ENCODE measurements at places on chromosomes 11 and 22. TPM values are rescaled to one million over a fixed set of nuclear protein-coding genes. Genes with fewer than 3 reads are reported as not detected.

The GLYATL2 gene
- not detected for total RNA-seq

The MIAT gene
- total RNA-seq = 0.22 TPM

GRCh38 chr11:115169251-115169650, 335.0 kb downstream of the CADM1 start:
- DNase-seq = no peak

DNA sequence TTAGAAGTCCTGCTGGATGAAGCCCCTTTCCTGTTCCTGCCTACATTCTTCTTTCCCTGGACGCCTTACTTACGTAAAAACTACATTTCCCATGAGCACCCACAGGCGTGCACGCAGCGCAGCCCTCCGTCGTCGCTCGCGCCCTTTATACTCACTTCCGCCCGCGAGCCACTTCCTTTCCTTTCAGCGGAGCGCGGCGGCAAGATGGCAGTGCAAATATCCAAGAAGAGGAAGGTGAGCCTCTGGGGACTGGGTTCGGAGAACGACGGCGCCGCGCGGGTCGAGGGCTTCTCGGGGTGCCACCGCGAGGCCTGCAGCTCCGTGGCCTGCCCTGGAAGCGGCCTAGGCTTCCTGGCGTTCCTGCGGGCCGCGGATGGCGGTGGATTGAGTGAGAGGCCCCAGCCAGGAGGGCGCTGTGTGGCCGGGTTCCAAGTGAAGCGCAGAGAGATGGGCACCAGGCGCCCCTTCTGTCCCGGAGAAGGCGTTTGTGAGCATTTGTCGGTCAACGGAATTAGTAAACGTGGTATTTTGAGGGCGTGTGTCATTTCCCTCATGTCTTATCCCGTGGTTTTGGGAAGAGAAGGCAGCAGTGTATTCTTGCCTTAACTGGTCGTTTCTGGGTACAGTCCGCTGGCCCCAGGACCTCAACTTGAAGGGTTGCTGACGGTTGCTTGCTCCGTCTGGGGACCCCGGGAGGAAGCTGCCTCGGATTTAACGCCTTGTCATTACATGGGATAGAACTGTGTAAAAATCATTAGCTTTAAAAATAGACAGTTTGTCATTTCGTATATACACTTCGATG, at the start of gene RPS3:
Gene RPS3 (plus strand): TSS at position 175 of the 802 bp plus-strand sequence. CDS start 30 bp downstream, at position 205.
- DNase-seq = peak; percentile 94

GRCh38 chr11:14676068-14676467, 32.5 kb downstream of the PDE3B start:
- no peak for DNase-seq

The KCNJ1 gene
- total RNA-seq = under 0.01 TPM

The MED17 gene
- total RNA-seq = 14.8 TPM

DNA sequence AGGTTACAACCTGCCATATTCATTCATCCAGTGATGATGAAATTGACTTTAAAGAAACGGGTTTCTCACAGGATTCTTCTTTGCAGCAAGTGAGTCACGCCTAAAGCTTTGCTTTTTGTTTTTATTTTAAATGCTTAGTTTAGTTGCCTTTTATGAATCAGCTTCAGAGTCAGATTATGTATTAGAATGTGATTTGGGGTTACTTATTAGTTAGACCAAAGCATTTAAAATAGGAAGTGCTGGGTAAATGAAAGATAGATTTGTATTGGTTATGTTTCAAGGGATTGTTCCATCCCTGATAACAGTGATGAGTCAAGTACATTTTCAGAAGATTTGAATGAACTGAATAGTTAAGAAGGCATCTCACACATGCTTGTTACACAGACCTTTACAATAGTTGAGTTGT, 101.3 kb upstream of the GAL start:
- DNase-seq = peak; percentile 24

- DNase-seq = no peak
Measured at GRCh38 chr22:24401931-24402367, 25.4 kb upstream of the ADORA2A start.

The HOATZ gene
- total RNA-seq = not detected

The CALCA gene
- not detected for total RNA-seq

DNA sequence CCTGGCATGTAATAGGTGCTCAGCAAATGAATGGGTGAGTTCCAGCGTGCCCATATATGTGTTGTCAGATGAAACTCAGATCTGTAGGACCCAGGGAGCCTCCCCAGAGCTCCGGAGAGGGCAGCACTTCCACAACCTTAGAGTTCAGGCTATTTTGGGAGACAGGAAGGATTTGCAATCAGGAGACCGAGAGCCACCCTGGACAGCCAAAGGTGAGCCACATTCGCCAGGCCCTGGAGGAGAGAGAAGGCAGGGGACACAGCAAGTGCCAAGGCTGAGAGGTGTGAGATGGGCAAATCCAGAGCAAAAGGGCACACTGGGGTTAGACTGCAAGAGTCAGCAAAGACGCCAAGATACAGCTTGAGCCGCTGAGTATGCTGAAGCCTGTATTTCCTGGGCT, 66.4 kb downstream of the CD82 start:
- DNase-seq = no peak

The MRGPRX4 gene
- total RNA-seq = 0.79 TPM

The DKK3 gene
- total RNA-seq = 219 TPM

- peak; percentile 65 for DNase-seq
Measured at GRCh38 chr22:42863349-42863961, 6.4 kb upstream of the ARFGAP3 start.

- peak; percentile 44 for DNase-seq
Measured at GRCh38 chr22:19109198-19110063, 12.8 kb downstream of the DGCR2 start.

The FGF19 gene
- not detected for total RNA-seq

- DNase-seq = no peak
Measured at GRCh38 chr11:132072858-132073211, 702.4 kb downstream of the NTM start.

DNA sequence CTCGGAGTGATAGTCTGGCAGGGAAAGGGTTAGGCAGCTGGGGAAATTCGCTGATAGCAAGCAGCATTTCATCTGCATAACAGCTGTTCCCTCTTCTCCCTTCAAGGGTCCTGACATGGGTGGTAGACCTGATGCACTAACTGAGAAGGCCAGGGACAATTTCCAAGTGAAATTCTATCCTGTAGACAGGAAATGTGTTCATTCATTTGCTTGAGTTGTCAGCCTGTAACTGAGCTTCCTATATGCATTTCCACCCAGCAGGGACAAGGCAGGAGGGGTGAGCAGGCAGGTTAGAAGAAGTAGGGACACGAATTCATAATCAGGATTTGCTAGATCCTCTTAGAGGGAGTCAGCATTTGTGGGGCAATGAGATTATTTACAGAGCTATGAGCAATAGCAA, 154.3 kb upstream of the NCAM1 start:
- no peak for DNase-seq

DNA sequence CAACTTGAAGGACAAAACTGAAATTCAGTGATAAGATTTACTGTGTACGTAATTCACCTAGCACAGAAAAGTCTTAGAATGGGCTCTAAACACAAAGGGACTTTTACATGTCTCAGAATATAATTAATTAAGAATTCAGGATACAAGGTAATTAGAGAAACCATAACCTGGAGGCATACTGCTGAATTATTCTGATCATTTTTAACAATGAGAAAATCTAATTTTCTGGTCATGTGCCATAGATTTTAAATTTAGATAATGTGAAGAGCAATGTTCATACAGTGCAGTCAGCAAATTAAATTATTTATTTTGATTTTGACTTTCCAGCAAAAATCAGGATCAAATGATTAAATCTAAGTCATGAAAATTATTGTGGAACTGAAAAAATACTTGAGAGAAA, 67.0 kb upstream of the MTNR1B start:
- DNase-seq = no peak

- DNase-seq = no peak
Measured at GRCh38 chr22:26981541-26981940, 324.2 kb downstream of the MIAT start.

DNA sequence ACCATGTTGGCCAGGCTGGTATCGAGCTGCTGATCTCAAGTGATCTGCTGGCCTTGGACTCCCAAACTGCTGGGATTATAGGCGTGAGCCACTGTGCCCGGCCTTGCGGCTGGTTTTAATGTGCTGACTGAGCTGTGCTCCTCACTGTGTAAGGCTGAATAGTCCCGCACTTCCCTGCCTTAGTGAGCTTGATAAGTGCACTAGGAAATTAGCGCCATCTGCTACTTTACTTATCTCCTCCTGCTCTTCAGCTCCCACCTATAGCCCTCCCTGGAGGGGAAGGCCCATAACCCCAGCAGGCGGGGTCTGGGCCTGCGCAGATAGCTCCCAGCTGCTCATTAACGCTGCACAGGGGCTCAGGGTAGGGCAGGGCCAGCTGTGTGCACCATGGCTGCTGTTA, 49.4 kb downstream of the CLMP start:
- no peak for DNase-seq

DNA sequence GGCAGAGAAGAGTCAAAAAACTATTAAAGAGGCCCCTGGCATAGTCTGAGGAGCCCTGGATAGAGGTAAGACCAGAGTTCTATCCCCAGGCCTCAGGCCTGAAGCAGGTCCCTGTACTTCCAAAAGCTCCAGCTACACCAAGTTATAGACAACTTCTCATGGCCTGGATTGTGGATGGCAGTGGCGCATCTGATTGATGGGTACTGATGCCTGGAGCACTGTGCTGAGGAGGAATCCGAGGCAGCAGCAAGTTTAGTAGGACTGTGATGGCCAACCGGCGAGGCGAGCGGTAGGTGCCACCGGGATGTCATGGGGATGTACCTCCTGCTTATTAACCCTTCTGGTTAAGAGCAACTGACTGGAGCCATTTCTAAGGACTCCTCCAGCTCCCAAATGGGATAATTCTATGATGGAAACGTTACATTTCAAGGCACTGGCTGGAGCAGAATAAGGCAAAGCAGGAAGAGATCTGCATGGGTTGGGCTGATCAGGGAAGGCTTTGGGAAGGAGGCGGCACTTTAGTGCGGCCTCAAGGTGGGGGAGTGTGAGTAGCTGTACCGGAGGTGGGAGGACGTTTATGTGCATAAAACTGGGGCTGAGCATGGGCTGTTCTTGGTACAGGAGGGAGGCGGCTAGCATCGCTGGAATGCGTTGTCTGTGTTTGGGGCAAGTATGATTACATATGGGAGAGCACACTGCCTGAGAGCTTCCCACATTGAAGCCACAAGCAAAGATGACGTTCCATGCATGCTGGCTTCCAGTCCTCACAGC, 24.2 kb upstream of the JAM3 start:
- no peak for DNase-seq

DNA sequence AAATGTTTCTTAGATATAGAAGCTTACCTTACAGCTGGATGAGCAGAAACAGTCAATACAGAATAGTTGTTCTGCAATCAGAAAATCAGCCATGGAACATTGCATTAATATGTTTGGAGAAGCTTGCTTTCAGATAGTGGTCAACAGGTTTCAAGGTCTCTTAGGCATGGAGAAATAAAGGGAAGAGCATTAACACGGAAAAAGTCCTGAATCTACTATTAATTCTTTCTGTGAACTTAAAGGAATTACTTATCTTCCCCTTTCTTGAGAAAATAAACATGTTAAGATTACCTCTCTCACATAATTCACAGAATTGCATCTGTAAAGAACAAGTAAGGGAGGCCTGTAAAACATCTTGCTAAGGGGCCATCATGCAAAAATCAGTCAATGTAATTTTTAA, at the start of gene OR5B3:
Gene OR5B3 (minus strand): TSS at position 101 of the 400 bp plus-strand sequence. CDS start 3,465 bp downstream, outside the sequence.
- no peak for DNase-seq

The OR5AS1 gene
- total RNA-seq = not detected

DNA sequence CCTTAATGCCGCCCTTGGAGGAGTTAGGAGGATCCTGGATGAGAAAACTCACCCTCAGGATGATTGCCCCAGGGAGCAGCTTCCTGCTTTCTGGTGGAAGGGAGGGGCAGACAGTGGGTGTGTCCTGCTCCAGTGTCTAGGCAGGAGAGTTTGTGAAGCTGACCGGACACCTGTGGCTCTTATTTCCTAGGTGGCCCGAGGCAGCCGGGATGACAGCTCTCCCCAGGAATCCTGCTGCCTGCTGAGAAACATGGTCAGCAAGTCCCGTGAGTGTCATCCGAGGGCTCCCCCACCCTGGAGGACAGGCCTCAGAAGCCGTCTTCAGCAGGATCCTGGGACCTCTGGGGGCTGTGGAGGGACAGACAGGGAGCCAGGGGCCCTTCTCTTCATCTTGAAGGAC, 50.4 kb downstream of the ST3GAL4 start:
- no peak for DNase-seq

GRCh38 chr11:11856638-11857037, 14.9 kb downstream of the USP47 start:
- DNase-seq = peak; percentile 10

The LGR4 gene
- 1.6 TPM for total RNA-seq

DNA sequence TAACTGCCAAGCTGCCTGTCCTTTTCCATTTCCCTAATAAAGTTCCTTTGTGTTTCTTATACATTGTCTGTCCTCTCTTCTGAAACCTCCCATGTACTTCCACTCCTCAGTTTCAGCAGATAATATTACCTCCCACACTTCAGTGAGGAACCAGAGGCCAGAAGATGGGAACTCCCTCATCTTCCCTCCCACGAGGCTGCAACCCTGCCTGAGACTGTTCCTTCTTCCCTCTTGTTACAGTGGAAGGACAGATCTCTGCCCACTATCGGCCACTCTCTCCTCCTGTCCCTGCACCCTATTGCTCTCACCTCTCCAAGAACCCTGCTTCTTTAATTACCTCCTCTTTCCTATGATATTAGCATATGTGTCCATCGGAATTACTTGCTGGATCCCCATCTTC, 38.1 kb upstream of the SWAP70 start:
- DNase-seq = no peak

- no peak for DNase-seq
Measured at GRCh38 chr11:8289492-8289918, 25.8 kb upstream of the LMO1 start.

GRCh38 chr11:120801801-120802689, 221.9 kb upstream of the TBCEL start:
- DNase-seq = peak; percentile 67

DNA sequence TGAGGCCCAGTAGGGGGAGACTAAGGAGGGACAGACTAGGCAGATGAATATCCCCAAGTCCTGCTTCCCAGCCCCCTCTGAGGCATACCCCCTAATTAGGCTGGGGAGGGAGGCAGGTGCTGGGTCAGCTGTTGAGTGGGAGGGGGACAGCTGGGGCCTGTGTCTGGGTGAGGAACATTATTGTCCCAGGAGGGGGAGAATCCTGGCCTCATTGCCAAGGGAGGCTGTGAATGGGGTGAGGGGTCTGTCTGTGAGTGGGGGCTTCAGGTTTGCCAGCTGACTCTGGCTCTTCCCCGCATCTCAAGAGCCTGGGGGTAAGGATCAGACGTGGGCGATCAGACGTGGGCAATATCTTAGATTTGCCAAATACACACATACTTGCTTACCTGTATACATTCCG, 2.1 kb downstream of the INPPL1 start:
- no peak for DNase-seq

The SMTNL1 gene
- not detected for total RNA-seq

DNA sequence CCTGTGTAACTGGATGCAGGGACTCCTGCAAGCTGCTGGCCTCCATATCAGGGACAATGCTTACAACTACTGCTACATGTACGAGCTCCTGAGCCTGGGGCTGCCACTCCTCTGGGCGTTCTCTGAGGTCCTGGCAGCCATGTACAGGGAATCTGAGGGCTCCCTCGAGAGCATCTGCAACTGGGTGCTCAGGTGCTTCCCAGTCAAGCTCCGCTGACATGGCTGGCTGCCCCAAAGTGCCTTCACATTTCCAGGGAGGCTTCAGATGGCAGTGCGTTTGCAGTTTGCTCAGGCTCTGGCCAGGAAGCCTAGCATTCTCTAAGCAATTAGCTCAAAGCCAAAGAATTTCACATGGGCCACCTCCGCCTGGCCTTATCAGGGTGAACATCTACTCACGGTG, 117.4 kb upstream of the PARVA start:
- no peak for DNase-seq

The MAJIN gene
- not detected for total RNA-seq
